ENCODE measurements at places on chromosomes 11 and 22.

GRCh38 chr11:67406420-67406968, 2.6 kb downstream of the TBC1D10C start:
- no peak for DNase-seq

DNA sequence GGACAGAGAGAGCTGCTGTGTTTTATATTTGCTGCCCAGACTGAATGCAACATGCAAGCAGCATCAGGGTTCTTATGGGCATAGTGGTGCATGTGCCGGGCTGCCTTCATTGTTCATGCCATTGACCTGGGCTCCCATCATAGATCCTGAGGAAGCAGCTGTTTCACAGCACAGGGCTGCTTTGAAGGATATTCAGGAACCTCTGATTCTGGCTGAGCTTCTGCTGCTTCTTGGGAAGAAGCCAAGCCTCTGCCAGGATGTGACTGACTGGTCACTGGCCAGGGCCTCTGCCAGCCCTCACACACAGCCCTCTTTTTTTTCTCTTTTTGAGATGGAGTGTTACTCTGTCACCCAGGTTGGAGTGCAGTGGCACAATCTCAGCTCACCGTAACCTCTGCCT, 43.3 kb downstream of the CYB5R2 start:
- no peak for DNase-seq

DNA sequence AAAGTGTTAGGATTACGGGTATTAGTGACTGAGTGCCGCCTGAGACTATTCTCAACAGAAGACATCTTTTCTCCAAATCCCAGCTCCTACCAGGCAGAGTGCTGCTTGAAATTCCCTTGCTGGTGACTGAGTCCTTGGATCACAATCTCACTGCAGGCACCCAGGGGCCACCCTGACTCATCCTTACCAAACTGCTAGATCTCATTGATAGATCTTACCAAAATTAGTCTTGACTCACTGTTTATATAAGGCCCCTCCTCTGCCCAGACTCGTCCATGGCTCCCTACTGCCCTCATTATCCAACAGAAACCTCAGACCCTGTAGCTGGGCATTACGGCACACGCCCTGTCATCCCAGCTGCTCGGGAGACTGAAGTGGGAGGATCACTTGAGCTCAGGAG, 14.7 kb downstream of the TBC1D10A start:
- no peak for DNase-seq

- DNase-seq: no peak
Observed at GRCh38 chr11:93611836-93612677, 49.4 kb upstream of the CEP295 start.

- DNase-seq: no peak
Observed at GRCh38 chr22:48853627-48854240, 973.9 kb downstream of the BRD1 start.

DNA sequence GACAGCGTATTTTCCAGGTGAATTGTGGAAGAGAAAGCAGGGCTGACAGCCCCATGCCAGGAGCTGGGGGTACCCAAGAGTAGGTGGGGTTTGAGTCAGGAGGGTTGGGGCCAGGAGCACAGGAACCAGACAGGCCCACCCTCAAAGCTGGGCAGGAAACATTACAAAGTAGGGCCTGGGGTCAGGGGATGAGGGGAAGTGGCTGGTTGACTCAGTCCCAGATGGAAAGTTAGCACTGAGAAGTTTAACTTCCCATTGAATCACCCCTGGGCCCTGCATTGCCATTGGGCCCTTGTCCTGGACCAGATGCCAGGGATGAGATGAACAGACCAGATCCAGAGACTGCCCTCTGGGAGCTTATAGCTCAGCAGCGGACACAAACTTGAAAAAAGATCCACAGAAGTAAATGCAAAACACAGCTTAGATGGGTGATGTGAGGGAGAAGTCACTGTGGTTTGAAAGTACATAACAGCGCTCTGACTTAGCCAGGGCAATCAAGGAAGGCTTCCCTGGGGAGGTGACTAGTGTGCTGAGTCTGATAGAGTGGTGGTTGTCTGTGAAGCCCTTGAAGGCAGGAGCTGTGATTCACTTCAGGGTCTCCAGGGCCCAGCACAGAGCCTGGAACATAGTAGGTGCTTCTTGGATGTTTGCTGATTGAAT, 2.2 kb downstream of the MAFF start:
- DNase-seq: no peak

GRCh38 chr11:74633406-74634393, 41.3 kb downstream of the POLD3 start:
- no peak for DNase-seq

DNA sequence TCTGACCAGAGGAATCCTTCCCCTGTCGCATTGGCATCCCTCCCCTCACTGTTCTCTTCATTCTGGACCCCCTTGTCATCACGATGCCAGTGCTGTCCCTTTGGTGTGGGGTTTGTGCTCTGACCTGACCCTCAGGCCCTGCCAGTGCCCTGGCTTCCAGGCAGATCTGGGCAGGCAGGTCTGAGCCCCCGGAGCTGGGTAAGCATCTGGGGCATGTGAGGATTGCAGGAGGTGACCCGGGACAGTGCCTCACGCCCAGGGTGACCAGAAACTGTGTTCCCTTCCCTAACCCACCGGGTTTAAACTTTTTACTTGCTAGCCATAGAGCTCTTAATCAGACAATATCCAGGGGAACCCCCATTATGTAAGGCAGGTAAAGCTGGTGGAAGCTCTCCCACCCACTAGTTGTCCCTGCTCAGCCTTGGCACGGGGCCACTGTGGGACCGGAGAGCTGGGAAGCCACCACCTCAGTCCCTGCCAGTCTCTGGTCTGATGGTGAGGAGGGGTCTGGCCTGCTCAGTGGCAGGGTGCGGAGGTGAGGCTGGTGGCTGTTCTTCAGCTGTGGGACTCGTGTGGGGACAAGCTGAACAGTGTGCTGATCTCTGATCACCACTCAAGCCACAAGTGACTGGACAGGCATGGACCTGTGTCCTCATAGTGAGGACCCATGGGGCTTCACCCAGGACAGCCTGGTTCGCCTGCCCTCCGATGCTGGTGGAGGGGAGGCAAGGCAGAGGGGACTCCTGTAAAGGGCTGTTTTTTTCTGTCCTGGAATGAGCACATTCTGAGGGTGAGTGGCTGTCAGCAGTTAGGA, 38.0 kb downstream of the BCR start:
- no peak for DNase-seq

DNA sequence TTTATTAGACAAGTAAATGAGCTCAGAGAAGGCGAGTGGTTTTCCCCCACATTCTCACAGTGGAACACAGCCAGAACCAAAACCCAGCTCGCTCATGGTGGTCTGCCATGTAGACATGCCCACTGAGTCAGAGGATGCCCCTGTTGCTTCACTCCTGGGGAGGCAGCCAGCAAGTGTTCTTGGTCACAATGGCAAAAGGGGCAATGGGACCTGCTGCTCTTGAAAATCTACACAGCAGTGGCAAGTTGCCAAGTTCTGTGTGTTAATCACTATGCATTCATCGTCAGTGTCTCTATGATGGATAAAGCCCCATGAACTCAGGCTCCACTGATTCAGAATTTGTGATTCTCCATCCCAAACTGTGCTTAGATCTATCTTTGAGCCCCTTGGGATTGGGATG, 64.7 kb upstream of the TBCEL start:
- DNase-seq: no peak

GRCh38 chr11:87722756-87723565, 452.3 kb downstream of the RAB38 start:
- DNase-seq: no peak

- no peak for DNase-seq
Observed at GRCh38 chr11:120867531-120867930, 156.4 kb upstream of the TBCEL start.

DNA sequence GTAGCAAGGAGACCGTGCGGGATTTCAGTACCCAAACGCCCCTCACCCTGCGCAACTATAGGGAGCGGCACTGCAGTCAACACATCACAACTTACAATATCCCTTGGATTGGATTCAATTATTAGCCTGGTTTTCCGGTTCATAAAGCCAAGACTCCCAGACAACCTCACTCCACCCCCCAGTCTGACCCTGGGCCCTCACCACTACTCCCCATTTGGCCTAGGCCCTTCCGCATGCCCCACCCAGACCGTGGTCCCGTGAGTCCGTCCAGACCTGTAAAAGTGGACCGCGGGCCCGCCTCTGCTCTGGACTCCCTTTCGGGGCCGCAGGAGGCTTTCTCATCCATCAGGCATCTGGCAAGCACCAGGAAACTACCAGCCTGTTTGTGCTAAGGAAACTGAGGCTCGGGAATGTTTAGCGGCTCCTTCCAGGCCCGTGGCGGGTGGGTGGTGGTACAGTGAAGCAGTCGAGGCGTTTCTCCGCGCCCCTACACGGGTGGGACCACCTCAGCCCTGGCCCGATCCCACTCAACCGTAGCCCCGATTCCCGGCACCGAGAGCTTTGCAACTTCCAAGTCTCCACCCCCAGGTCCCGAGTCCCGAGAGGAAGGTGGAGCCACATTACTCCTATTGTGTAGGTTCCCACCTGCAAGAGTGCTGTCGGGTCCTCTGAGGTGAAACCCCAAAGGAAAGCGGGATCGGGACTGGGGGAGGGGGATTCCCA, 679 bp upstream of the DPP3 start:
- DNase-seq: no peak

- no peak for DNase-seq
Observed at GRCh38 chr11:63844836-63845235, 5.9 kb downstream of the MARK2 start.

DNA sequence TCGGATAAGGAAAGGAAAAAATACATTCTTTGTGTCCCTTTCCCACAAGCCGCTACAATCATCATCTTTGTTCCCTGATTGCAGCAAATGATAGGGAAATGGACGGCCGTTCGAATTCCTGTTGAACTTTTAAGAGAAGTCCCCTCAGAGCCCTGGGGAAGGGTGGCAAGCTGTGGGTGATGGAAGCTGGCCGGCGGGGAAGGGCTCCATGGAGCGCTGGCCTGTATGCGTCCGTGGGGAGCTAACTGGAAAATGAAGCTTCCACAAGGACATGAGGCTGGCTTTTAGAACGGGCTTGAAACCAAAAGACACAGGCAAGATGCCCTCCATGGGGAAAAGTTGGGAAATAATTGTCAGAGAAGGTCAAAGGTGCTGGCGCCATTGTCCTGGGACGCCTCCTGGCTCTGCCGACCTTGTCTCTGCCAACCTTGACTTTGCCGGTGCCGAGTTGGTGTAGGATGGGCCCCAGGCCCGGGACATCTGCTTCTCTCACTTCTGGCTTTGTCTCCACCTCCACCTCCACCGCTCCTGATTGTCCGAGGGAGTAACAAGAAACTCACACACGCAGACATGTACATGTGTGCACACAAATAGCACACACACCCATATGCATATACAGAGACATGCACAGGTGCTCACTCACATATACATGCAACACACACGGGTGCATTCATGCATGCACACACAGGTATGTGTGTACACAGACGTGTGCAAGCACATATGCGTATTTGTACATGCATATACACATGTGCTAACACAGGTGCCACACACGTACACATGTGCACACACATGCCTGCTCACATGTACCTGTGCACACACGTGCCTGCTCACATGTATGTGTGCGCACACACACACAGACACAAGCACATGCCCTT, 14.5 kb upstream of the PPARA start:
- no peak for DNase-seq

- DNase-seq: no peak
Observed at GRCh38 chr11:12506404-12506921, 129.1 kb downstream of the PARVA start.

- DNase-seq: no peak
Observed at GRCh38 chr22:49753961-49754695, 73.5 kb downstream of the BRD1 start.

DNA sequence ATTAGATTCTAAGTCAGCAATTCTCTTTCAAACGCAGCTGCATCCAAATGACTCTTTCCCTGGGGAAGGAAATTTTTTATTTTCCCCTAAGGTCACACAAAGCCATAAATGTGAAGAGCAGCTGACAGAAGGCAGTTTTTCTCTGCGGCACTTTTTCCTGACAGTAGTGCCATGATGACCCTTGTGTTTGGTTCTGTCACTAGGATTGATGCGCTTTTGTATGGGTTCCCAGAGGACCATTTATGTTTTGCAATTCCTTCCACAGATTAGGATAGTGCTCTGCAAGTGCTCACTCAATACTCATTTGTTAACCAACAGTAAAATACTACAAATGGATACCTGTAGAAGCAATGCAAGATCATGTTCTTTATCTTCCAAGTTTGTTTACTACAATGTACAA, 359.6 kb upstream of the CTSC start:
- DNase-seq: no peak

GRCh38 chr11:47659276-47659675, 16.9 kb upstream of the MTCH2 start:
- no peak for DNase-seq

GRCh38 chr22:49261616-49262015, 566.1 kb downstream of the BRD1 start:
- no peak for DNase-seq

DNA sequence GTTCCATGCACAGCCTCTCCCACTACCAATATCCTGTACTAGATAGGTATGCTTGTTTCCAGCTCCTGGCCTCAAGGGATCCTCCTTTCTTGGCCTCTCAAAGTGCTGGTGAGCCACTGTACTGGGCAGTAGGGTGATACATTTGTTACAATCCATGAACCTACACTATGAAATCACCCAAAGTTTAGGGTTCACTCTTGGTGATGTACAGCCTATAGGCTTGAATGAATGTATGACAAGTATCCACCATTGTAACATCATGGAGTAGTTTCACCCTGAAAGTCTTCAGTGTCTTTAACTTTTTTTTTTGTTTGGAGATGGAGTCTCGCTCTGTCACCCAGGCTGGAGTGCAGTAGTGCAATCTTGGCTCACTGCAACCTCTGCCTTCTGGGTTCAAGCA, 31.8 kb downstream of the TRIOBP start:
- no peak for DNase-seq

GRCh38 chr11:48062649-48063048, 82.3 kb downstream of the PTPRJ start:
- no peak for DNase-seq

DNA sequence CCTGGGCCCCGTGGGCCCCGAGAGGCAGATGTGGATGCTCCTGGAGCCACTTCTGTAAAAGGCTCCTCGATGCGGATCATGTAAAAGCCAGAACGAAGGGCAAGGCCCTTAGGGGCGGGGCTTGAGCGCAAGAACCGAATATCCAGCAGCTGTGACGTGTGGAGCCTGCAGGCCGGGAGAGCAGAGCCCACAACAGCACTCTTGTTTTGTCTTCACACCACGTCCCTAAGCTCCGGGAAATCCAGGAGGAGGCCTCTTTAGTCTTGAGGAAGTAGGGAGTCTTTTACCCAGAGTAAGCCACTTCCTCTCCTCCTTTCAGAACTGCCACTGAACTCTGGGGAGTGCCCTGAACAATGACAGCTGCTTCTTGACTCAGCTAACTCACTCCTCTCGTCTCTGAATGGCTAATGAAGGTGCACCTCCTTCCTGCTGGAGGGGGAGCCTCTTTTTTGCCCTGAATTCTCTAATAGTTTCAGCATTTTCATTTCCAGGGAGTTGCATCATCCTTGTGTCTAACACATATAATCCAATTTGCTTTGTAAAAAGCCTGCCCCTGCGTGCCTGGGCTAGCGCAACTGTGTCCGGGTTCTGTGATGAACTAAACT, 12.5 kb downstream of the L3MBTL2 start:
- DNase-seq: no peak

Measured in NCI-H2081 treated with DMSO at 0.1 percent for 48 hours (cell line).